ENCODE measurements at places on chromosomes 6 and 20.
A peak's percentile ranks its signal among the peaks of the same experiment; 100 is the strongest.

GRCh38 chr6:30837432-30837831 is 46.9 kb upstream of the DDR1 start:
- no peak for DNase-seq

DNA sequence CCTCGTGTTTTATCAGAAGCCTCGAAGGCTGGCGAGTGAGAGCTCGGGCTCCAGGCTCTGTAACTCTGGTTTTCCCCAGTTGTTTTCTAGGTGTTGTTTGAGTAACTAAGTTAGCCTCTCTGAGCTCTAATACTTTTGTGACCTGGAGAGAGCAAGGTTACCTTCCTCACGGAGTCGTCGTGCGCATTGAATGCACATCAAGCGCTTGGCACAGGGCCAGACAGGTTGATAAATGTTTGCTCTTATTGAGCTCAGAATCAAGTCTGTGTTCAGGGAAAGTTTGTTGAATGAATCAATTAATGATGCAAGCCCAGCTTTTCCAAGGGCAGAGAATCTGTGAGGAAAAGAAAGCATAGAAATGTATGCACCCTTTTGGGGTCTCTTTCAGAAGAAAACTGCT is 33.5 kb downstream of the EDN3 start:
- DNase-seq, result no peak

DNA sequence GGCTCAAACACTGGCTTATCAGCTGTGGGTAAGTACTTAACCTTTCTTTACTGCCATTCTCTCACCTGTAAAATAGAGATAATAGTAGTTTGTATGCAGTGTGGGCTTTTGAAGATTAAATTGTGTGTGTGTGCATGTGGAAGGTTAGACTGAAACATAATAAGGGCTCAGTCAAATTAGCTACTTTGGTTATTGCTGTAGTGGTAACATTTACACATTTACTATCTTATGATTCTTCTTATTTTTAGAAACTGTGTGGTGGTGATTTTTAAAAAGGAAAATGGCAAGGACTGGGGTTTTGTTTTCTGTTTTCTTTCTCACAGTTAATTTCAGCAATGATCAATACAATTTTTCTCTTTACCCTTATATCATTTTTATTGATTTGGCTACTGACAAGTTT is 206.9 kb downstream of the NKAIN2 start:
- no peak for DNase-seq

DNA sequence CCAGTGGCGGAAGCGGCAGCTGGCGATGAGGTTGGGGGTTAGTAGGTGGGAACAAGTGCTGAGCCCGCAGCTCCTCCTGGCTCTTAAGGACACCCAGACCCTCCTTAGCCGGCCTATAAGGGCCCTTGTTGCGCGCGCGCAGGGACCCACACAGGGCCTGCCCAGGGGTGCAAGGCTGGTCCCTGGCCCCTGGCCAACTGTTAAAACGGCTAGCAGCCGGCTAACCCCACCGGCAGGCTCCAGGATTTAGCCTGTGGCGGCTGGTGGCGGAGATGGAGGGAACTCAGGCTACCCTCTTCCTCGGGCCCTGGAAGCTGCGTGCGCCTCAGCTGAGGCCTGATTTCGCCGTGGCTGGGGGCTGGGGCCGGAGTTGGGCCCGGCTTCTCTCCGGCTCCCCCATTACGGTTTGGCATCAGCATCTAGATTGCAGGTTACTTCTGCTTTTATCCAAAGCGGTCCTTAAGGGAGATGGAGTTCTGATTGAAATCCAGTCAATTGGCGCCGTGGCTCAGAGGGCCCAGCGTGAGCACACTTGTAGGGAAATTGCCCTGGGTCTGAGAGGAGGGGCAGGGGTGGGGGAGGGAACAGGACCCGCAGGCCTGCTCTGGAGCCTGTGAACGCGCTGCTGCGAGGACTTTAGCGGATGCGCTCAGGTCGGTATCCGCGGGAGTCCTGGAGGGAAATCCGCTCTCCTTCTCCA is 36.9 kb upstream of the CCDC167 start:
- no peak for DNase-seq

DNA sequence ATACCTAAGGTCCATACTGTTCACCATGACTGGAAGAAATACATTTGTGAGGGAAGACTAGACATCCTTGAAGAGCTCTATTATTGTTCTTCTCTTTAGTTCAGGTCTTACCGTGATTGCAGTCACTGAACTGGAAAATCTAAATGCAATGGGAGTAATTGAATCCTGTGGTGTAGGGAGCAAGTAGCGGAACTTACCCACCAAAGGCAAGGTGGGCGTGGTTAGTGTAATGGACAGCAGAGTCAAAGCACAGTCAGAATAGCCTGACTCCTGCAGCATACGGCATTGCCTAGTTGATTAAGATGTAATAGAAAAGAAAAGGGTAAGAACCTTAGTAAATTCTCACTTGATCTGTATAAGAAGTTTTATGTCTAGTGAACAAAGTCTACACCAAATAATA is 679.7 kb upstream of the EPHA7 start:
- DNase-seq, result no peak

GRCh38 chr6:20538131-20538662 is 3.9 kb downstream of the CDKAL1 start:
- DNase-seq, result no peak

DNA sequence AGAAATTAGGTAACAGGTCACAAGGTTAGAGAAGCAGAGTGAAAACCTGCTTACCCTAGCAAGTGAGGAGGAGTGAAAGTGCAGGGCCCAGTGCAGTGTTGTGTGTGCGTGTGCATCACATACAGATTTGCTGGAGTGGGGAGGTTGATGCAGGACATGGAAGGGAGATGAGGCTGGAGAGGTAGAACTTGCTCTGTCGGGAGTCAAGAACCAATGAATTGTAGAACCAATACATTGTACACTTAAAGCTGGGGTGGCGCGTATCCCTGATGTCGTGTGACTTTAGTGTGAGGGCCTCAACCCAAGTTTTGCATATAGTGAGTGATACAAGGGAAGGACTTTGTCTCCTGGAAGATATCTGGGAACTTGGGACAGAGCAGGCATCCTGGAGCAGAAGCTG is 48.6 kb downstream of the JARID2 start:
- DNase-seq, result no peak

- peak; percentile 37 for DNase-seq
Measured at GRCh38 chr6:44508646-44509045, 121.1 kb downstream of the CDC5L start.

GRCh38 chr6:128663238-128663637 is 142.8 kb upstream of the PTPRK start:
- DNase-seq, result no peak

DNA sequence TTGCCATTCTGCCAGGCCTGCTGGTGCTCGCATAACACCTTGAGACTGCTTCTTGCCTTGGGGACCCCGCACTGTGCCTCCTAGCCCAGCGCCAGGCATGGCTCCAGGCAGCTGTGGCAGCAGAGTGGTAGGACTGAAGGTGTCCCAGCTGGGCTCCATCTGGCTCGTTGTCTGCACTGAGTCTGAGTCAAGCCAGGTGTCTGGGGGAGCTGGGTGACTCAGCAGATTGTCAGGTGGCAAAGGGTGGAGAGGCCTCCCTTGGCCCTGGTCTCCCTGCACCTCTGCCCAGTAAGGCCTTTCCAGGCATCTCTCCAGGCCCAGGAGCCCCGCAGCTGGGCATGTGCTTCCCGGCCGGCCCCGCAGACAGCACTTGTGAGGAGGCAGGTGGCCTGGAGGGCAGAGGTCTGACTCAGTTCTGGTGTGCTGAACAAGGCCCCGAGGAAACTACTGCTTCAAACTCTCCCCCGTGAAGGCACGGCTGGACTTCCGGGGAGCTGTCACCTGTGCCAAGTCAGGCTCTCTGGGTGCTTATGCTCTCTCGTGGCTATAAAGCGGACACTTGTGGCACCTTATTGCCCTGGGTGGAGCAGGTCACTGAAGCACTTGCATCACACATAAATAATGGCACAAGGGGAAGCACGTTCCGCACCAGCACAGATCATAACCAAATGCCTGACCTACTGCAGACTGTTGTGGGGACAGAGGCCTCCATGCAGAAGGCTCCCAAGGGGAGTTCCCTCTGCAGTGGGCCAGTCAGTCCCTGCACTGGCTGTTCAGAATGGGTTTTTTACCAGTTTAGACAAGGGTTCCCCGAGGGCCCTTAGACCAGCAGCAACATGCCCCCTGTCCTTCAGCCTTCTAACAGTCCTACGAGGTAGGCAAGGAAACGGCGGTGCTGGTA is 27.5 kb downstream of the FOXC1 start:
- DNase-seq, result peak; percentile 10

- DNase-seq, result peak; percentile 58
Measured at GRCh38 chr6:157094038-157094437, 229.3 kb downstream of the TMEM242 start.

GRCh38 chr20:49880177-49880576 is 35.2 kb downstream of the SPATA2 start:
- DNase-seq, result no peak

DNA sequence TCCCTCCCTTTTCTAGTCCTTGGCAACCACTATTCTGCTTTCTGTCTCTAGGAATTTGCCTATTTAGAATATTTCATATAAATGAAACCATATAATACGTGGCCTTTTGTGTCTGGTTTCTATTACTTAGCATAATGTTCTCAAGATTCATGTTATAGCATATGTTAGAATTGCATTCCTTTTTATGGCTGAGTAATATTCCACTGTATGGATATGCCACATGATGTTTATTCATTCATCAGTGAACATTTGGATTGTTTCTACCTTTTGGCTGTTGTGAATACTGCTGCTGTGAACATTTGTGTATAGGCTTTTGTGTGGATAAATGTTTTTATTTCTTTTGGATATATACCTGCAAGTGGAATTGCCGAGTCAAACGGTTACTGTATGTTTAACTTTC is 7.1 kb downstream of the SLC9A8 start:
- no peak for DNase-seq

All from kidney glomerular epithelial cell (primary cell).